Left renal cortex interstitium (tissue), 4 donors: ENCODE measurements at places on chromosomes 6 and 20.

- no peak for DNase-seq
Measured at GRCh38 chr6:138160329-138161087, 1.2 kb upstream of the ARFGEF3 start.

DNA sequence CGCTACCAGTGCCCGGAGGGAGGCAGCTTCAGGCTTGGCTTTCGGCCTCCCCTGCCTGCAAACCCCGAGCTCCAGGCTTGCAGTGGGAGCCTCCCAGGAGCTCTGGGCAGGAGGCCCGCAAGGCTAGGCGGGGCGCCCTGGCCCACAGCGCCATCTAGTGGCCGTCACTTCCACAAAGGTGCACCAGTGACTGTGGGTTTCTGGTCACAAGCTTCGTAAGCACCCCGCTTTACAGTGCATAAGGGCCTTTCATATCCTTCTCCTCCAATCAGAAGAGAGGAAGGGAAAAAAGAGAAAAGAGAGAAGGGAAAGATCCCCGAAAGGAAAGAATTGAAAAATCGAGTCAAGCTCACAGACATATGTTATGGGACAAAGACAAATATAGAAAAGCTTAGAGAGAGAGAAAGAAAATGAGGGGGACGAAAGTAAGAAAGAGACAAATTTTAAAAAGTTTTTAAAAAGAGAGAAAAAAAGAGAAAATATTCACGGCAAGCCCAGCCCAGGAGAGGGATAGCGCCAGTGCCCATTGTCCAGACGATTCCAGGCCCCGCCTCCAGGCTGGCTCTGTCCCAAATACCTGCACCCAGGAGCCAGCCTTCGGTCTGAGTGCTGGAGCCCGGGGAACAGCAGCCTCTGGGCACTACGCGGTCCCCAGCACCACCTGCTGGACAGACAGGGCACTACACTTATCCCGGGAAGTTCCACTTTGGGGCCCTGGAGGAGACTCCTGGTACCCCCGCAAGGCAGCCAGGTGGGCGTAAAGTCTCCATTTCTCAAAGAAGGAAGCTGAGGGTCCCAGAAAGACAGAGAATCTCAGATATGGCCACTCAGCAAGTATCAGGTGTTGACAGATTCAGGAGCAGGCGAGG is 207.1 kb downstream of the PREX1 start:
- peak; percentile 78 for DNase-seq

DNA sequence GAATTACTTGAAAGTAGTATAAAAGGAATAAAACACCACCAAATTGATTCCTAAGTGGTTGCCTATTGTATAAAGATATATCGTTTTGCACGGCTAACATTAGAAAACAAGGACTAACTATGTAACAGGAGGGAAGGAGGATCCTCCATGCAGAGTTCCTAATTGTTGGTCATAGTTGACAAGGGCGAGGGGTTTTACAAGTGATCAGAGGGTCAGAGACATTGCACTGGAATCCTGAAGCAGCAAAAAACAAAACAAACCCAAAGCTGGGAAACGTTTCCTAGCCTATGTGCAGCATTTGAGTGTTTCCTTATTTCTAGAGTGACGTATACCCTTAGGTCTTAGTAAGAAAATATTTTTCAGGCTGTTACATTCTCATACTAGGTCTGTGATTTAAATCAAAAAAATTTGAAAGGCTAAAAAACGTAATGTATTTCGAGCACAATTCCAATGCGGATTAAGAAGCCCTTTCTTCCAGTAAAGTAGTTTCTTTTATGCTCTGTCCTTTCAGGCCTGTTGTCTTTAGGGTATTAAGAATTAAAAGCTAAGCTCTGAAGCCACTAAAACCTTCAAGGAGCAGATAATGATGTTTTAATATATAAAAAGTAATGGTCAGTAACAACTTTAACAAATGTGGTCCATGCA is 373.8 kb upstream of the MMS22L start:
- DNase-seq = no peak

GRCh38 chr20:50826121-50826520 is 31.3 kb downstream of the BCAS4 start:
- DNase-seq = no peak

DNA sequence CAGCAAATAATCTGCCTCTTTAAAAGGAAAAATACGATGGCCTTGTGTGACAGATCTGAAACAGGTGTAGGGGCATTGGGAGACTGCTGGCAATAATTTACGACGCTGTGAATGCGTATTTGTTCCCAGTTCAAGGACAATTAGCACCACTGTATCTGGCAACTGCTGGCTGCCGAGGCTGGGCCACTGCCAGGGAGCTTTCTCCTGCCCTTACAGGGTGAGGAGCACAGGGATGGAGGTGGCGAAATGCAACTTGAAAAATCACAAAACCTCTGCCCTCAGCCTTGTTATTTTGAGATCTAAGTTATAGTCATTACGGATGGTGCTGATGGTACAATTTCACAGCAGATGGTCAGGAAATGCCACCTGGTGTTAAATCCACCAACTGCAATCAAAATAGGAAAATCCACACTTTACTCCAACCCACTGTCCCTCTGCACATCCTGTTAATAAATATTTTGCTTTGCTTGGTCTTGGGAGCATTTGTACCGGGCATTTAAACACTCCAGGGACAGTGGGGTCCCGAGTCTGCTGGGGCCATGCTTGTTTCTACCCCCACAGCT is 6.4 kb downstream of the MYLK4 start:
- no peak for DNase-seq

- no peak for DNase-seq
Measured at GRCh38 chr20:38209054-38209675, 44.1 kb upstream of the TGM2 start.

DNA sequence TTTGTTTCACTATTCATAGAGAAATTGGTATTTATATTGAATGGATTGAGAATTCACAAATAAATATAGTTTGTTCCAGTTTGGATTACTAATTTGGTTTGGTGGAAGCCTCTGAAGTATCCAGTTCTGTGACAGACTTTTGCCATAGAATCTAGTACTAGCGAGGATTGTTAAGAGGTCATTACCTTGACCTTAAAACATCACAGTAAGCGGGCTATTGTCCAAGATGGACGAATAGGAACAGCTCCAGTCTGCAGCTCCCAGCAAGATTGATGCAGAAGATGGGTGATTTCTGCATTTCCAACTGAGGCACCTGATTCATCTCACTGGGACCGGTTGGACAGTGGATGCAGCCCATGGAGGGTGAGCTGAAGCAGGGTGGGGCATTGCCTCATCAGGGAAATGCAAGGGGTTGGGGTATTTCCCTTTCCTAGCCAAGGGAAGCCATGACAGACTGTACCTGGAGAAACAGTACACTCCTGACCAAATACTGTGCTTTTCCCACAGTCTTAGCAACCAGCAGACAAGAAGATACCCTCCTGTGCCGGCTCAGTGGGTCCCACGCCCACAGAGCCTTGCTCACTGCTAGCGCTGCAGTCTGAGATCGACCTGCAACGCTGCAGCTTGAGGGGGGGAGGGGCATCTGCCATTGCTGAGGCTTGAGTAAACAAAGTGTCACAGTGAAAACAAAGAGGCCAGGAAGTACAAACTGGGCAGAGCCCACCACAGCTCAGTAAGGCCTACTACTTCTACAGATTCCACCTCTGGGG is 66.4 kb upstream of the NEDD9 start:
- no peak for DNase-seq
